ENCODE measurements at places on chromosomes 1 and 21.

DNA sequence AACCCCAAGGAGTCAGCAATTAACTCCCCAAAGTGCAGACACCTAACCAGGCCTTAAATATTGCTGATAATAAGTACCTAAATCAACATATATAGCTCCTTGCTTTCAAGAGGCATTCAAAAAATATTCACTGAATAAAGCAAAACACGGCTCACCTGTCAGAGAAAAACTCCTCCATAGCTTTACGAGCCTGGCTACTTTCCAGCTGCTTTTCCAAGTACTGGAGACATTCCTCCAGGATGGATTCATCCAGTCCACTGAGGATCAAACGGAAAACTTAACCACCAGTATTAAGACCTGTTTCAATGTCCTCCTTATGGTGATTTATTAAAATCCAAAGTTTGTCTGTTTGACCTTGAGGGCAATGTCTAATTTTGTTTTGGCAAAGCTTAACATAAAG is 44.6 kb downstream of the UBR4 start:
- no peak for DNase-seq

- DNase-seq = no peak
Measured at GRCh38 chr1:36658838-36659237, 176.1 kb upstream of the CSF3R start.

- no peak for DNase-seq
Measured at GRCh38 chr1:231206856-231207255, 34.2 kb upstream of the GNPAT start.

DNA sequence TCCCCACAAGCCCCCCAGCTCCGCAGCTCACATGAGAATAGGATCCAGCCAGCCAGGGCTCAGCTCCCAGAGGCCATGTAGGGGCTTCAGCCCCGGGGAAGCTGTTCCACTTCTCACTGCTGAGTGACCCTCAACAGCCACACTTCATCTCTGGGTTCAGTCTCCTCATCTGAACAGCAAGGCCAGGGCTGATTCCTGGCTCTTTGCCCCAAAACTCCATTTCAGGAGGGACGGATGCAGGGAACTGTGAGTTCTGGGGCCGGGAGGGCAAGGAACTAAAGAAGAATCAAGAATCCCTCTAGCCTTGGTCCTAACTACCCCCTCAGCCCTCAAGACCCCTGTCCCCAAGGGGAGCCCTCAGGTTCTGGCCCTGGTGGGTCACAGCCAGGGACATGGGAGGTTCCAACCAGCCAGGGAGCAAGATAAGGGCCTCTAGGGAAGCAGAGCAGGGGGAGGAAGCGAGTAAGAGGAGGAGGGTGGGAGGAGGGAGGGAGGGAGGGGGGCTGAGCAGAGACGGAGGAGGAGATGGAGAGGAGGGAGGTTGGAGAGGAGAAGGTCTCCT is 13.1 kb downstream of the SDC3 start:
- no peak for DNase-seq

DNA sequence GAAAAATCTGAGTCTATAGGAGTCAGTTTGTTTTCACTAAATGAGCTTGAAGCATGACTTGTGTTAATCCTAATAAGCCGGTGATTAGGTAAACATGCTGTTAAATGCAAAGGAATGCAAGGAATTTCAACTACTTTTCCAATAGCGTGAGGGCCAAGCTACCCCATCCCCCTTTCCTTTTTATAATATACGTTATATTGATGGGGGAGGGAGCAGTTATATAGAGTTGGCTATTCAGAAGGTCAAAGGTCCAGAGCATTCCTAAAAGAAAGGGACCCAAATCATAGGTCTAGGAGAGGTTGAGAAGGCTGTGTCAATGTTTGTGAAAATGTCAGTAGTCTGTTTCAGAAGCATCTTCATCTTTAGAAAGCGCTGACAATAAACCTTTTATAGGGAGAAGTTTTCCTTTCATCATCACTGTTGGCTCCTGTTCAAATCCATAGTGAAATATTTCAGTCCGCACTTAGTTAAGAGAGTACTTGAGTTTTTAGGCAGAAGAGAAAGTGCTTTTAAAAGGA is 3.8 kb downstream of the CCN1 start:
- no peak for DNase-seq

- DNase-seq = no peak
Measured at GRCh38 chr1:4944911-4945310, 290.5 kb downstream of the AJAP1 start.

- no peak for DNase-seq
Measured at GRCh38 chr1:167200749-167201148, 19.9 kb upstream of the POU2F1 start.
